ENCODE measurements at places on chromosomes 5 and 9.

- no peak for DNase-seq
These were observed 81.7 kb upstream of the LRRC70 start for GRCh38 chr5:62496876-62497275.

- DNase-seq: no peak
These were observed 400.2 kb upstream of the SGCD start for GRCh38 chr5:155926766-155927165.

- DNase-seq: no peak
These were observed 723 bp downstream of the PPP1R26 start for GRCh38 chr9:135480071-135480939.

DNA sequence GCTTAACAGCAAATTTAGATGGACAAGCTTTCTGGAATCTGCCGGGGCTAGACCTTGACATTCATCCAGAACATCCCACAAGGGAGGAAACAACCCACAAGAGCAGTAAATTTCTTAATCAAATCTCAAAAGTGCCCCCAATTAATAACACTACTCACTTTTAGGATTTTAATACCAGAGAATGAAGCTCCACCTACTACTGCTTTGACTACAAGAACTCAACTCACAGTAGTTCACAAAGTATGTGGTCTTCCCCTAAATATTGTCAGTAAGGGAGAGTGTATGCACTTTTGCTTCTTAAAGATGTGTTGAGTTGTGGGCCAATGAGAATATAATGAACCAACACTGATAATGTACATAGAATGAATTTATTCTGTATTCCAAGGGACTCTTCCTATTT is 94.7 kb downstream of the EBF1 start:
- DNase-seq: no peak

- no peak for DNase-seq
These were observed 1091.1 kb upstream of the DMAC1 start for GRCh38 chr9:8890695-8891094.

- DNase-seq: no peak
These were observed 49.7 kb downstream of the MYO10 start for GRCh38 chr5:16886366-16886736.

- DNase-seq: no peak
These were observed 24.1 kb downstream of the TENT4A start for GRCh38 chr5:6737043-6737941.

GRCh38 chr5:143156572-143156971 is 246.9 kb downstream of the NR3C1 start:
- DNase-seq: no peak

DNA sequence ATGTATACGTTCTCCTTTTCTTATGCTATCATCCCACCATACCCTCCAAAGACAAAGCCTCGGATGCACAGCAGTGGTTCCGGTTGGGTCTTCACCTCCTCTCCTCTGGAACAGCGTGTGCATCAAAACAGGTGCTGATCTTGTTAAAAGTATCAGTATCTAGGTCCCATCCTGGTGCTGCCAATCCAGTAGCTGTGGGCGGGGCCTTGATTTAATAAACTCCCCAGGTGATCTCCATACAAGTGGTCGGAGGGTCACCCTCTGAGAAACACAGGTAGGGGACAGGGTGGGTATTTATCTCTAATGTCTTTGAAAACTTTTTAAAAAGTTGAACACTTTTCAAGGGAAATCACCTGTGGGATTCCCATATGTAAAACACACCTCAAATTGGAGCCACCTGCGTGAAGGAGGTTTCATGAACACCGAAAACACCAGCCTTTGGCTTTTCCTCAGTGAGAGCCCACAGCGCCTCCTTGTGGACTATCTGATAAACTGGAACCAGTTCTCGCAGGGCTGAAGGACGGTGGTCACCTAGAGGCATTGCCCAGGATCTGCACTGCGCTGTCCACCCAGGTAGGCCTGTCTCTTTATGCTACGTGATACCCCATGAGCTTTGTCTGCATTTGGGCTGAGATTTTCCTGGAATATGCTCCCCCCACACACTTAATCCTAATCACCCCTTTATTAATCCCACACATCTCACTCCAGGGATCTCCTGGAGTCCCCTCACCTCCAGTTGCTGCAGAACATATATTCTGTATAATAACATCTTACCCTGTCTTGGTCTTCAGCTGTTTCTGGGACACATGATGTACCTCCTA is 80.5 kb upstream of the EPB41L4B start:
- no peak for DNase-seq

- DNase-seq: no peak
These were observed 17.3 kb upstream of the DAP start for GRCh38 chr5:10778179-10778910.

- no peak for DNase-seq
These were observed 145.9 kb downstream of the MELK start for GRCh38 chr9:36718612-36719011.

GRCh38 chr9:129225815-129226214 is 47.8 kb upstream of the IER5L start:
- DNase-seq: no peak

DNA sequence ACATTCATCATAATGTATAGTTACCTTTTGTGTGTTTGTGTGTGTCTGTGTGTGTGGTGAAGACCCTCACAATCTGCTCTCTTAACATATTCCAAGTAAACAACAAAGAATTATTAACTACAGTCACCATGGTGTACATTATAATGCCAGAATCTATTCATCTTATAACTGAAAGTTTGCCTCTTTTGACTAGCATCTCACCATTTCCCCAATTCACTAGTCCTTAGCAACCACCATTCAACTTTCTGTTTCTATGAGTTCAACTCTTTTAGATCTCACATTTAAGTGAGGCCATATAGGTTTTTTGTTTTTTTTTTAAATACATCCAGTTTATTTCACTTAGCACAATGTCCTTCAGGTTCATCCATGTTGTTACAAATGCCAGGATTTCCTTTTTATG is 83.6 kb downstream of the SMC2 start:
- no peak for DNase-seq

- no peak for DNase-seq
These were observed 7.1 kb upstream of the TNFSF8 start for GRCh38 chr9:114937516-114937915.

DNA sequence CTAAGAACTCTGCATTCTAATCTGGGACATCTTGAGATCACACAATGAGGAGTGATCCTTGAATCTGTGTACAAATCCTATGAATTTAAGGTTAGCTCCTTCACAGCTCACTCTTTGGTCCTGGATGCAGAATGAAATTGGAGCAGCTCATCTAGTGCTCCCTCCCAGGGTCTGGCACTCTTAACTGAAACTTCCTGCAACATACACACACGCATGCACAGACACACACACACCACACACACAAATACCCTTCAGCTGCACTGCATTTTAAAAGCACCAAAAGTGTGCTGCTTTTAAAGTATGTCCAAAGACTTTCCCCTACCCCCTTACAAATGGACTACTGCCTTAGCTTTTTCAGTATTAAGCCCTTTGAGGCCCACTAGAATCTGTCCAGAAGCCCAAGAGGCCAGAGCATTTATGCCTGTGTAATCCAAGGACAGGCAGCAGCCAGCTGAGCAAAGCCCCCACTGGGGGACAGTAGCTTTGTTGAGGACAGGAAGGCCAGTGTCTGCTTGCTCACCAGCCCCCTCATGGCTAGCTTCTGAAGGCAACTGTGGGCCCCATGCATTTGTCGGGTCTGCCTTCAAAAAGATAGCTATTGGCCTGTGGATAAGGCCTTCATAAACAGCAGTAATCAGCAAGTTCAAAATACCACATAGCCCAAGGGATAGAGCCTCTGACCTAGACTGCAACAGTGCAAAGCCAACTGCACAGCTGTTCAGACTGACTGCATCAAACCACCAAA is 43.6 kb downstream of the CDO1 start:
- DNase-seq: no peak

DNA sequence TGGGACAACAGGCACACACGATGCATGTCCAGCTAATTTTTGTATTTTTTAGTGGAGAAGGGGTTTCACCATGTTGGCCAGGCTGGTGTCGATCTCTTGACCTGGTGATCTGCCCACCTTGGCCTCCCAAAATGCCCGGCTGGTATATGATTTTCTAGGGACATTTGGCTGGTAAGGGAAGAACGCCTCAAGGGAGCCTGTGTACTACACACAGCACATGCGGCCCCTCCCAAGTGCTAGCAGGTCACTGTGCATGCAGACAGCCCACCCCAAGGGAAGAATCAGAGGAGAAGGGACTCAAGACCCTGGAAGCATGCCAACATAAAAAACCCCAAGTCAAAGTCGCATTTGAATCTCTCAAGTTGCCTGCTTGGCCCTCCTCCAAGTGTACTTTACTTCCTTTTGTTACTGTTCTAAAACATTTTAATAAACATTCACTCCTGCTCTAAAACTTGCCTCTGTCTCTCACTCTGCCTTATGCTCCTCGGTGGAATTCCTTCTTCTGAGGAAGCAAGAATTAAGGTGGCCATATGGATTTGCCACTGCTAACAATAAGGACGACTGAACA is 24.3 kb upstream of the OTULINL start:
- DNase-seq: no peak

DNA sequence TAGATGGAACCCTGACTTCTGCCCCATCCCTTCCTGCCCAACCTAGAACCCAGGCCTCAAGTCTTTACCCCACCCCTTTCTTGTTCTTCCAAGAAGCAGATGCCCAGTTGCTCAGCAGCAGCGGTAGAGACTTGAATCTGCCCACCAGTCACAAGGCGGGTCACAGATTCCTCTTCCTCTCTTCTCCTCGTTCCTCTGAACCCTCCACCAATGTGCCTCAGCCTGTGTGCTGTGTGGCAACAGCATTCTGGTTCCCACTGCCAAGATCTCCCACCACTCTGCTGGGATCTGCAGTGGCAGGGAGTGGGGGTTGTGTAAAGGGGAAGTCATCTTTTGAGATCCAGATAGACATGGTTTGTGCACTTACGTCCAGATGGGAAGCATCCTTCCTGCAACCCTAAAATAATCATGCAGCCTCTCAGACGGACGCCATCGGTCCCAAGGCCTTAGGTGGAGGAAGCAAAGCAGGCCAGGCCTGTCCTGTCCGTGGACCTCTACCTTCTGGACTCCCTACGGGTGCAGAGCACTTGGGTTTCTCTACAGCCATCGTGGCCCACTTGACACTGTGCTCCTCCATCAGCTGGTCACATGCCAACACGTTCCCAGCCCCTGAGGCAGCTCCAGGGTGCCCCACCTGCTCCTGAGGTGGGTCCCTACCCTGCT is 7.7 kb upstream of the RPL26L1 start:
- no peak for DNase-seq

DNA sequence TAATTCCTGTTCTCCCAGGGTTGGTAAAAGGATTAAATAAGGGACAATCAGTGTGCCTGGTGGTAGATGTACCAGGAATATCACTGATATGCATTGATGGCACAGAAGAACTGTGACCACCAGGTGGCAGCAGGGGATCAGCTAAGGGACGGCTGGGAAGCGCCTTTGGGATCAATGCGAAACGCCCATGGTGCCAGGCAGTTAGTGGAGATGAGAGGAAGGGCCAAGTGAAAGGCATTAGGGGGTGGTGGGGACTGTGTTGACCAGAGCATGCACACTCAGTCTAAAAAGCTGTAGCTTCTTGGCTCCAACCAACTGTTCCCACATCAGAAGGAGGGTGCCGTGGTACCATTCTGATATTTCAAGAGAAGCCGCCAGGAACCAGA is 55.6 kb downstream of the ARHGEF37 start:
- DNase-seq: no peak

- DNase-seq: no peak
These were observed 115.5 kb downstream of the CARTPT start for GRCh38 chr5:71834601-71835000.

- DNase-seq: no peak
These were observed 3.8 kb upstream of the LCN1 start for GRCh38 chr9:135517407-135517822.

GRCh38 chr5:138724470-138725146 is 28.6 kb upstream of the CTNNA1 start:
- no peak for DNase-seq

Data from esophagus squamous epithelium (tissue), 5 donors.